ENCODE measurements at places on chromosomes 1 and 21. TPM values are rescaled to one million over a fixed set of nuclear protein-coding genes. Genes with fewer than 3 reads are reported as not detected.

GRCh38 chr1:101187297-101187696 is 49.5 kb upstream of the S1PR1 start:
- DNase-seq: no peak

The ESRRG gene
- 5.4 TPM for polyA plus RNA-seq

The LYPD8 gene
- polyA plus RNA-seq: not detected

The NUDT4B gene
- polyA plus RNA-seq: not detected

DNA sequence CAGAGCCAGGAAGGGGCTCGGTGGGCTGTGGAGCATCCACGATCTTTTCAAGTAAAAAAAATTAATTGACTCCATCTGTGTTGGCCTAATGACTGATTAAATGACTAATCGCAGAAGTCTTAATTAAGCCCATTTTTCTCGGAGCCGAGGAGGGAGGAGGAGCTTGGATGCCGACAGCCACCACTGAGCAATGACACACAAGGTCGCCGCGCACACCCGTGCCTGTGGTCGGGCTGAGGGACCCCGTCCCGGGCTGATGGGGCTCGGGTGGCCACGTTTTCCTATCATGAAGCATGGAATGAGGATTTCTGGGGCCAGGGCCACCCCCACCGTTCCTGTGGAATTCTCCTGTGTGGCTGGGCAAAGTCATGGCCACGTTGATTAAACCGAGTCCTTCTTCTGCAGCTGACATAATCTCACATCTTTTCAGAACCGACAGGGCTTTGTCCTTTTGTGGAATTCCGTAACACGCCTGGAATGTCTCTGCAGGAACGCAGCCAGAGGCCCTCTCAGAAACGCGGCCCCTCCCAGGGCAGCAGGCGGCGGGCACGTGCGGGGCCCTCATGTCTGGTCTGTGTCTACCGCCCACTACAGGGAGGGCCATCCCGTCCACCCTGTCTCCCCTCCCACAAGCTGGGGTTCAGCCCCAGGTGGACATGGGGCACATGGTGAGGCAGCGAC is 60.7 kb downstream of the MORN1 start:
- DNase-seq: peak; percentile 64

DNA sequence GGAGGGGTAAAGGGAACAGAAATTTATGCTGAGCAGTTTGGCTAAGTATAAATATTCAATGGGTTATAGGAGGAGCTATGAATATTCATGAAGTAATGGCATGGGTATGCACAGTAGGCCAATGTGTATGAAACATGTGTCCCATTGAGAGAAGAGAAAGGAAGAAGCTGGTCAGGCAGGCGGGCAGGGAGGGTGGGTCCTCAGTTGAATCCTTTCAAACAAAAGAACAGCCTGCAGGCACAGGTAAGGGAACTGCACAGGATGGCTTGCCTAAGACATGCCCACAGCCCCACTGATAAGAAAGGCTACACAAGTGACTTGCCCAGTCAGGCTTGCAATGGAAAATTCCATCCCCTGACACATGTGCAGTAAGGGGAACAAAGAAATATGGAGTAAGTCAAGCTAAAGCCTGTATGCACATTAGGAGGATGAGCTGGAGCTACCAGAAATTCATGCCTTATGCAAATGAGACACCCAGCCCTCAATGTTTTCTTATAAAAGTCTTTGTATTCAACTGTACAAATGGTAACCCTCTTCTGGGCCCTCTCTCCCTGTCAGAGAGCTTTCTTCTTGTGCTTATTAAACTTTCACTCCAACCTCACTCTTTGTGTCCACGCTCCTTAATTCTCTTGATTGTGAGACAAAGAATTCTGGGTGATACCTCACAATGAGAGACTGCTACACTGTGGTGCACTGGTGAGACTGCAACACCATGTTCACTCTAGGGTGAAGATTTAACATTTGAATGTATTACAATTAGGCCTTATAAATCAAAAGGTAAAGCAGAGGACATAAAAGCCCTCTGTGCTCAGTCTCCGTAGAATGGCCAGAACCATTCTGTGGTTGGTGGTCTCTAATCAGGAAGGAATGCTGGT is 96.5 kb downstream of the ATP1B1 start:
- no peak for DNase-seq

The NR1I3 gene
- 0.23 TPM for polyA plus RNA-seq

DNA sequence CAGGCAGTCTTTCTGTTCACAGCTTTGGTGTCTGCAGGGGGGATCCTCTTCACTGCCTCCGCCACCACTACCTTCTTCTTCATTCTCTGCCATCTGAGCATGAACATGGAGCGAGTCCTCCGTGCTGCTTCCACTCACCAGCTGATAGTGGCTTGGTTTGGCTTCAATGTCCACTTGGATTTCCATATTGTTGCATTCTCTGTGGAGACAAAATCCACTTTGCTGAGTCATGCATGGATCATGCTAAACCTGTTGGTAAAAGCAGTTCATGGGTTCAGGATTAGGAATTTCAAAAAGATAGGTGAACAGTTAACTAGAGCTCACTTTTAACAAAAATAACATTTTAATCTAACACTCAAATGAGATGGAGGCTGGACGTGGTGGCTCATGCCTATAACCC is 27.5 kb downstream of the RNF19B start:
- DNase-seq: no peak

DNA sequence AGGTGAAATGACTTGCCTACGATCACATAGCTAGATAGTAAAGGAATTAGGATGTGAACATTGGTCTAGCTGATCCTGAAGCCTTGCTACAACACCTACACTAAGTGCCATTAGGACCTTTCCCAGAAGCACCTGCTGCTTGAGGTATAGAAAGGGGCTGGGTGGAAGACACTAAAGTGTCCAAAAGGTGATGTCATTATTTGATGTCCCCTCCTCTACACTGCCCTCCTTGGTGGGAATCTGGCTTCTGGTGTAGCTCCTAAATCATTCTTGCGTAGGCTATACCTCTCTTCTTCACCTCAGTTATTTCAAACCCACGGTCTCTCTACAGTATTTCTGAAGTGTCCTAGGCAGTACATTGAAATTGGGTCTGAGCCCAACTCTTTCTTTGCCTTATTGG is 132.5 kb upstream of the FGGY start:
- DNase-seq: no peak

GRCh38 chr1:167273027-167273800 is 52.5 kb downstream of the POU2F1 start:
- DNase-seq: no peak

The NBPF12 gene
- polyA plus RNA-seq: 2.4 TPM

The ADAMTSL4 gene
- polyA plus RNA-seq: 61.7 TPM

- no peak for DNase-seq
These were observed 66.0 kb upstream of the PAX7 start for GRCh38 chr1:18564676-18565075.

DNA sequence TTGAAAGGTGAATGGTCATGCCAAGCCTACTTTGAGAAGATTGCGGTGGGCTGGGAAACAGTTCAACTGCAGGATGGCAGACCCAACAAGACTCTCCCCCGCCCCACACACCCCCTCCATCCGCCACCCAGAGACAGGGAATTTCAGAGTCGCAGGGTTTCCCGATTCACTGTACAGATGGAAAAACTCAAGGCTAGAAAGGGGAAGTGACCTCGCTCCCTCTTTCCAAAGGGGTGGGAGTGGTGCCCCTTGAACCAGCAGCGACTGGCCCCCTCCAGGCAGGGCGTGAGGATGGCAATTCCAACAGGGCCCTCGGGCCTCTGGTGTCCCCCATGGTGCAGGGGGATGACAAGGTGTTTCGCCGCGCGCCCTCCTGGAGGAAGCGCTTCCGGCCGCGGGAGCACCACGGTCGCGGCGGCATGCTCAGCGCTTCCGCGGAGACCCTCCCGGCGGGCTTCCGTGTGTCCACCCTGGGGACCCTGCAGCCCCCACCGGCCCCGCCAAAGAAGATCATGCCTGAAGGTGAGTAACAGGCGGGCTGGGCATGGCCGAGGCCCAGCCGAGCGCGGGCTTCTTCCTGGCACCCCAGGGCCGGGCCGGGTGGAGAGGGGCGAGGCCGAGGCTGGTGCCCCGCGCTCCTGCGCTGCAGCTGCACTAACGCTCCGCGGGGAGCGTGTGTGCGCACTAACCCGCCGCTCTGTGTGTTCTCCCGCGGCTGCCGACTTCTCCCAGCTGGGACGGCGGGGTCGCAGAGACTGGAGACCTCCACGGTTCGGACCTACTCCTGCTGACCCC is 10.4 kb downstream of the MYOG start:
- DNase-seq: no peak

GRCh38 chr1:222283147-222283768 is 264.6 kb downstream of the HHIPL2 start:
- no peak for DNase-seq

The RNU1-3 gene
- not detected for polyA plus RNA-seq

GRCh38 chr1:22483121-22483520 is 31.5 kb downstream of the ZBTB40 start:
- DNase-seq: no peak

DNA sequence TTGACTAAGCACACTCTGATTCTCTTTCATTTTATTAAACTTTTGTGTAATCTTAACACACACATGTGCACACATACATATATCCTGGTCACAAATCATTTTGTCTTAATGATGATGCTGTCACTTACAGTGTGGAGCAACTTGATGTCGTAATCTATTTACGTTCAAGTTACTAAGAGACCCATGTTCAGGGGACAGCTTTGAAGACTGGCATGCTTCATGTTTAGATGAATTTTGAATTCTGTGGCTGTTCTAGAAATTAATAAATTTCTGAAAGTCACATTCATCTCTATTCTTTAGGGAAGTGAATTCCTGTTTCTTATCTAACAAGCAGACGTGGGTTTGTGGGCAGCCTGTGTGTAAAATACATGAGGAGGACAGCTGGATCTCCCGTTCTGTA is 1637.8 kb downstream of the PLA2G4A start:
- no peak for DNase-seq

DNA sequence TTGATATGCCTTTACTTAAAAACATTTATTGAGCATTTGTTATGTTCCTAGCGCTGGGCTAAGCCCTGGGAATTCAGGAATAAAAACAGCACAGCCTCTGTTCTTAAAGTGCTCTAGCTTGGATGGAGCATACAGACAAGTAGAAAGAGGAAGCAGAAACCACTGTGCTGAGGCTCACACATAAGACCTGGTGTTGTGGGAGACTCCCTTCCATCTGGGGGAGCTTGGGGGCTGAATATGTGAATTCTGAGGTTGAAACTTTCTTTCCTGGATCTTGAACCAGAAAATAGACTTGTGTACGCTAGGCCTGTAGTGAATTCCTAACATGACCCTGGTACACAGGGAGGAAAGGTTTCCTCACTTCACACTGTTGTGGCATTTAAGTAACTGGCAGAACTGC is 209.9 kb downstream of the ZNF326 start:
- no peak for DNase-seq
